ENCODE measurements at places on chromosomes 16 and 17. TPM values are rescaled to one million over a fixed set of nuclear protein-coding genes. Genes with fewer than 3 reads are reported as not detected.

GRCh38 chr16:57314161-57314785, 29.8 kb upstream of the PLLP start:
- DNase-seq: no peak

DNA sequence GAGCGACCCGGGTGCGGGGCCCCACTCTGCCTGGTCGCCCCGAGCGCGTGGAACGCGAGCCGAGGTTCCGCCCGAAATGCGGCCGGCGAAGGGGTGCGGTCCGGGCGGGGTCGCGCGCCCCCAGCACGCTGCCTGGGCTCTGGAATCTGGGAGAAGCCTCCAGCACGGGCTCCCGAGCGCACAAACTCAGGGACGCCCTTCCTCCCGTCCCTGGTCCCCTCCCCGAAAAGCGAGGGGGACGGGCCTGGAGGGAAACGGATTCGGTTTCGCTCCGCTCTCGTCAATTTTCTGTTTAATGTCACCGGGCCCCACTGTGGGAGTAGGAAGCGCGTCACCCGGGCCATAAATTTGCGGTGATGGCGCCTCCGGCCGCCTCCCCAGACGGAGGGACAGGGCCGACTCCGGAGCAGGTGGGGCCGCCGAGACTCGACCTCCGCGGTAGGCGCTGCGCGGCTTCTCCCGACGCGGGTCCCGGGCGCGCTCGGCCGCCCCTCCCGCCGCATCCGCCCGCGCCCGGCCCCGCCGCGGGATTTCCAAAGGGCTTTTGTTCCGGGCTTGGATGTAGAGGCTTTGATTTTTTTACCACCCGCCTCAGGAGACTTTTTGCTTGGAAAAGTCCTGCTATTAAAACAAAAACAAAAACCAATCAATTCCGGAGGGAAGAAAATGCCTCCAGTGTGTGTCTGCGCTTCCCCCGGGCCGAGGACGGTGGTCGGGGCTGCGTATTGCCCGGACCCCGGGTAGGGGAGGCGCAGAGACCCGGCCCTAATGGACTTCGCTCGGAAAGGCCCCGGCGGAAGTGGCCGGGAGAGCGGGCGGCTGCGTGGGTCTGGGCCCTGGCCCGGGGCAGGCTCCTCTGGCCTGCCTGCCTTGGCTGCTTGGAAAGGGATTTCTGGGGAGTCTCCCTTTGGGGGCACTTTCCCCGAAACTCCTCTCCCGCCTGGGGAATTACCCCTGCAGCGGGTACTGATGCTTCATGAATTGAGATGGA, 7.9 kb upstream of the BAHCC1 start:
- DNase-seq: no peak

DNA sequence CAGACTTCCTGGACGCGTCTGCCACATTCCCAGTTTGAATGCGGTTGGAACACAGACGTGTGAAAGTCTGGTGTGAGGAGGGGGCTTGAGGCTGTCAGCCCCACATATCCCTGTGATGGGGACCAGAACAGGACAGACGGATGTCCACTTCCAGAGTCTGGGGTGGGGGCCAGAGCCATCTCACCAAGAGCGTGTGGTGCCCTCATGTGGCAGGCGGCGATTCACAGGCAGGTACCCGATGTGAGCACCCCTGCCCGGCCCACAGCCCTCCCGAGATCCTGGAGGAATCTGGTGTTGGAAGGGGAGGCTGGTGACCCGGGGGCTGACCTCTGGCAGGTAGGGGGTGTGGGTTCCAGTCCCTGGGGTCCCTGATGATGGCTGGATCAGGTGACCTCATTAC, 51.5 kb downstream of the ENGASE start:
- DNase-seq: no peak

DNA sequence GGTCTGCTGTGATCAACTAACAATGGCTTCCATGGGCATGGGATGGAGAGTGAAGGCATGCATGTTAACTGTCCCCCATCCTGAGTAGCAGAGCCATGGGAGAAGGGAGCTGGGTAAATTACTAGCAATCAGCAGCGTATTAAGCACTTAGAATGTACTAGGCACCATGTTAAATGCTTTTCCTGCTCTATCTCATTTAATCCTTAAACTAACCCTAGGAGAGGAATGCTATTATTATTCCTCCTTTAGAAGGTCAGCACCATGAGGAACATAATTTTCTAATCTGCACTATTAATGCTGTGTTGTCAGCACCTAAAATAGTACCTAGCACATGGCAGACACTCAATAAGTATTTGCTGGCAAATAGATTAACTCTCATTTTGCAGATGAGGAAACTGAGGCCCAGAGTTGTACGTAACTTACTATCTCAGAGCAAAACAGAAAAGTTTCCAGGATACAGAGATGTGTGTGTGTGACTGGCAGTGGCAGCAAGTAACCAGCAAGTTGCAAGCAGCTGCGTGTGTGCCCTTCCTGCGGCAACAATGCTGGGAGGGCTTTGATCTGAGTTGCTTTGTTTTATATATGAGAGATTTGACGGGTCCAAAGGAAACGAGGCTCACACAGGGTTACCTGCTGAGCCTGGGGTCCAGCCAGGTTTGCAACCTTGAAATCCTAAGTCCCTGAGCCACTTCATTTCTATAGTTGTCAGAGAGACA, 6.5 kb upstream of the KLHL36 start:
- DNase-seq: peak; percentile 44

DNA sequence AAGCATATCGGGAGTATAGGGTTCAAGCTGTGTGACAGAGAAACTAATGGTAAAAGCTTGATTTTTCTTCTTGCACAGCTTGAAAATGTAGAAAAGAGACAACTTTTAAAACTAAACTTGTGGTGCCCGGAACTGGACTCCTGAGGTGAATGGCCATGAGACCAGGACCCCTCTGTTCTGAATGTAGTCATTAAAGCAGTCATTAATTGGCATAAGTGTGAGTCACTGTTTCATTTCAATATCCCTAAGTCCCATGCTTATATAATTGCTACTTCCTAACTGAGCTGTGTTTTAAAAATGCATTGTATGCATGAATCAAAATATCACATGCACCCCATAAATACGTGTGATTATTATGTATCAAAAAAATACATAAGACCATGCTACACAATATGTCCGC, 463.1 kb upstream of the DYNLRB2 start:
- no peak for DNase-seq

GRCh38 chr17:80195671-80196529, 24.2 kb downstream of the SGSH start:
- DNase-seq: peak; percentile 62

Gene P3H4
- polyA plus RNA-seq: 5.8 TPM

Gene KCTD13
- 10.0 TPM for polyA plus RNA-seq

Gene NPIPB8
- polyA plus RNA-seq: not detected
